Parietal lobe (tissue), 2 donors: ENCODE measurements at places on chromosomes 5 and 9. TPM values are rescaled to one million over a fixed set of nuclear protein-coding genes. Genes with fewer than 3 reads are reported as not detected.

PROB1 gene
- 0.94 TPM for total RNA-seq

PLCXD3 gene
- 9.1 TPM for total RNA-seq

FBN2 gene
- total RNA-seq: 8.8 TPM

GDF9 gene
- total RNA-seq: 0.94 TPM

PCDHGB5 gene
- total RNA-seq: 41.6 TPM

GARIN3 gene
- not detected for total RNA-seq

BTNL3 gene
- not detected for total RNA-seq

VCAN gene
- total RNA-seq: 439 TPM

LCN15 gene
- not detected for total RNA-seq

NRG2 gene
- total RNA-seq: 8.1 TPM

DRD1 gene
- total RNA-seq: 3.4 TPM

TPRN gene
- total RNA-seq: 7.5 TPM

SEC24A gene
- 32.9 TPM for total RNA-seq

MARCOL gene
- total RNA-seq: not detected

PPP2R2B gene
- 135 TPM for total RNA-seq

PCDHB9 gene
- total RNA-seq: 11.9 TPM

STK32A gene
- 7.8 TPM for total RNA-seq

ANKDD1B gene
- total RNA-seq: 1.3 TPM

CTXN3 gene
- total RNA-seq: 0.63 TPM

ZNF608 gene
- total RNA-seq: 121 TPM

MLANA gene
- total RNA-seq: not detected

LVRN gene
- 7.5 TPM for total RNA-seq

RNF180 gene
- total RNA-seq: 78.9 TPM

LECT2 gene
- not detected for total RNA-seq

ABLIM3 gene
- total RNA-seq: 19.4 TPM

PKD2L2 gene
- not detected for total RNA-seq

ALDH1A1 gene
- total RNA-seq: 0.31 TPM

LCN1 gene
- total RNA-seq: not detected

SPATA31A7 gene
- total RNA-seq: not detected

THBS4 gene
- total RNA-seq: 3.4 TPM

SIT1 gene
- not detected for total RNA-seq

AIF1L gene
- total RNA-seq: 21.0 TPM

INSL4 gene
- not detected for total RNA-seq

NXNL2 gene
- 0.94 TPM for total RNA-seq

PCDHA9 gene
- 42.6 TPM for total RNA-seq

NR4A3 gene
- total RNA-seq: 13.5 TPM

LCN9 gene
- not detected for total RNA-seq

BTNL8 gene
- total RNA-seq: not detected
